ENCODE measurements at places on chromosomes 3 and 15.

DNA sequence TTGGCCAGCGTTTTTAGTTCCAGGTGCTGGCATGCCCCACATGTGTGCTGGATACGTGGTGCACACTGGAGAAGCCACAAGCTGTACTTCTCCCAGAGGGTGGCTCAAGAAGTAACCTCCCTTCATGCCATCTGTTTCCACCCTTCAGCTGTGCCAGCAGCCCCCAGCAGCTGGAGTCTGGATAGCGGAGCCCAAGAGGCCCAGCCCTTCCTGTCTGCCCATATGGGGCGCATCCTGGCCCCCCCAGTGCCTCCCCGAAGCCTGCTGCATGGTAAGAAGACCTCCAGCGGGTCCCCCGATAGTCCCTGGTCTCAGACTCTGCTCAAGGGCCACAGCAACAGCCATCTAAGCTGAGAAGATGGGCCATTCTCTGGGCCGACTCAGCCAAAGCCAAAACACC is 5.8 kb upstream of the MANF start:
- DNase-seq = no peak

GRCh38 chr15:78207110-78207458 is 27.3 kb downstream of the ACSBG1 start:
- DNase-seq = no peak

GRCh38 chr15:69996321-69997160 is 101.2 kb downstream of the TLE3 start:
- DNase-seq = no peak

DNA sequence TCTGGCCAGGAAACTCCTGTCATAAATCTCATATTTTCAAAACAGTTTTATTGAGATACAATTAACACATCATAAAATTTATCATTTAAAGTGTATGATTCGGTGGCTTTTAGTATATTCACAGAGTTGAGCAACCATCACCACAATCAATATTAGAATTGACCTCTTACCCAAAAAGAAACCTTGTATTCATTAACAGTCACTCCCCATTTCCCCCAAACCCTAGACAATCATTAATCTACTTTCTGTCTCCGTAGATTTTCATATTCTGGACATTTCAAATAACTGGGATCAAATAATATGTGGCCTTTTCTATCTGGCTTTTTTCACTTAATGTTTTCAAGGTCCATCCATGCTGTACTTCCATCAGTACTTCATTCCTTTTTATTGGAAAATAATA is 145.7 kb upstream of the RORA start:
- no peak for DNase-seq

DNA sequence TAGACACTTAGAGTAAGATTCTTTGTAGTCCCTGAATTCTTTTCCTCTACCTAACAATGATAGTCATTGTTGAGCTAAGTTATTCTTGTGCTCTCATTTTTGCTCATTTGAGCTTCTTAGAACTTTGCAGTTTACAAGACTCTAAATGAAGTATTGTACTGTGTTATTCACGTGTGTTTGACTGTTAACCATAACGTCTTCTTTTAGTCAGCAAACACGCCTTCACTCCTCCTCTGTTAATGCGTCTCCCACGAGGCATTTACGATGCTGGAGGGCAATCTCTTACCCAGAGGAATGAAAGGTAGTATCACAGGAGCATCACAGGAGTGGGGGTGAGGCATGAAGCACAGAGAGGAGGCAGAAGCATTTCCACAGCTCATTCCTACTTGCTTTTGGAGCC is 14.8 kb upstream of the P2RY14 start:
- DNase-seq = no peak

GRCh38 chr15:31294067-31294466 is 32.6 kb upstream of the KLF13 start:
- no peak for DNase-seq

- DNase-seq = no peak
These were observed 3.9 kb upstream of the FGF12 start for GRCh38 chr3:192731233-192731632.

- no peak for DNase-seq
These were observed 209.1 kb downstream of the NR1D2 start for GRCh38 chr3:24154013-24154695.

Data from fibroblast of mammary gland (primary cell).